ENCODE measurements at places on chromosomes 5 and 9.

DNA sequence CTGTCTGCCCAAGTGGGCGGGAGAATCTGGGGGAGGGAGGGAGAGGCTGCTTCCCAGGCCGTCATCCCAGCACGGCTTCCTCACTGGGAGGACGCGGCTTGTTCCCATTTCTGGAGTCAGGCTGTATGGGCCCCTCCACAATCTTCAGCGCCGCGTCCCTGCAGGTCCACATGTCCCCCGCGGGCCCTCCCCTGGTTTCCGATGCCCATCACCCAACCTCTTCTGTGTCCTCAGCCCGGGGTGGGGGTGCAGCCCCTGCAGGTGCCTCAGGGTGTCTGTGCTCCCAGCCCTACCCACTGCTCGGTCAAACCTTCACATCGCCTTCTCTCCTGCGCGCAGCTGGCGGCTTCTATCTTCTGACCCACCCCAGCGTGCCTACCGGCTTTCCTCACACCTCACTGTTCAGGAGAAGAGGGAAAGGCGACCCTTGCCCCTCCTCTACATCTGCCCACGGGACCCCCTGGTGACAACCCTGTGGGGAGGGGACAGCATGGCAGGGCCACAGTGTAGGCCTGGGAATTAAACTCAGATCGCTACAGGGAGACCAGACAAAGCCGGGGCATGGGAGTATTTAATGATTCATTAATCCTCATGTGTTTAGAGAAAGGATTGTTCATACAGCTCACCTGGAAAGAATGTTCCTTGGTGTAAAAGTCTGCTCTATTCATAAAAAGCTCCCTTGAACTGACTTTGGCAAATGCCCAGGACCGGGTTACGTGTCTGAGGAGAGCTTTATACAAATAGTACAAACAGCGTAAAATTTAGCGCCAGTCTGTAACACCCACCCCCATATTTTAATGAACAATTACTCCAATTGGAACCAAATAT lies 145.1 kb downstream of the IRX1 start:
- no peak for DNase-seq

GRCh38 chr5:146394486-146394885 lies 52.6 kb upstream of the TCERG1 start:
- DNase-seq = no peak

DNA sequence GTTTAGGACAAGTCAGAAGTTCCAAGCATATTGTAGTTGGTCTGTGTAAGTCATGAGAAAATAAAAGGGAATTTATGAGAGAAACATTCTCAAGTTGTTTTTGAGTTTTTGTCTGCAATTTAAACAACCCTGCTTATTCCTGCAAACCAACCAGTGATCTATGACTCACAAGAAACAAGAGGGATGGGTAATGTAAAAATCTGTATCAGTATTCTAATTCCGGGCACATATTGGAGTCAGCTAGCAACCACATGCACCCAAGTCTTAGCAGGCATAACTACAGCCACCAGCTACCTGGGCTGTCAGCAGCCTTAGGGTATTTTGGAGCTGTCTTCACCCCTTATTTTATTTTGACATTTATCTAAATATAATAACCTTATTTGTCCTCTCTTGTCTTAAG lies 128.7 kb upstream of the APC start:
- no peak for DNase-seq

GRCh38 chr9:91214867-91215266 lies 146.9 kb downstream of the AUH start:
- DNase-seq = no peak

GRCh38 chr9:15959663-15960062 lies 406.8 kb downstream of the CCDC171 start:
- no peak for DNase-seq

GRCh38 chr9:137295849-137296669 lies 6.0 kb downstream of the NRARP start:
- no peak for DNase-seq

GRCh38 chr9:90881648-90882047 lies 80.0 kb downstream of the SYK start:
- DNase-seq = no peak

- DNase-seq = no peak
Observed at GRCh38 chr5:173229966-173230689, 4.9 kb downstream of the NKX2-5 start.

DNA sequence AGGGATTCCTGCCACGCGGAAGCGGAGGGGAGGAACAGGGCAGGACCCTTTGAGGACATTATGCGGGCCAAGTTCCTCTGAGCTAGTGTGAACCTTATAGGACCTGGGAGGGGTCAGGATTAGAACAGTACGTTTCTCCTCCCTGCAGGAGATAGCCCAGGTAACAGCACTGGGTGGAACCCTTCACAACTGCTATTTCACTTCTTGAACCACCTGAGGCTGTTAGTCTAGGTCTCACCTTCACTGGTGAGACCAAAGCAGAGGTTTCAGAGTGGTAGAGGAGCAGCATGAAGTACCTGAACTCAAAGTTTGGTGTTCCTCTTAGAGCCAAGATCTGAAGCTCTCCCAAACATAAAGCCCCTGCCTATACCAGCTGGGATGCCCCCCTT lies 832 bp downstream of the EIF4EBP3 start:
- no peak for DNase-seq

DNA sequence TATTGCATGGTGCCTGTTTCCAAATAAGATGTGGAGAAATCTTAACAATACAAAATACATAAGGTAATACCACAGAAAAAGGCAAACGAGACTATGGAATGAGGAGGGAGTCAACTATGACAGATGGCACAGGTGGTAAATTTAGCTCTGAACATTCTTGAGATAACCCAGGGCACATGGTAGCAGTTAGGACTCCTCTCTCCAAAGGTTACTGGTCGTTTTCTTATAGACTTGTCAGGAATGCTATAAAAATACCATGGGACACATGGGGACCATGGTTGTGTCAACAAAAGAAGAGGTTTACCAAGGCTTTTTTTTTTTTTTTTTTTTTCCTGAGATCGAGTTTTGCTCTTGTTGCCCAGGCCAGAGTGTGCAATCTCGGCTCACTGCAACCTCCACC lies 209.4 kb upstream of the RFX3 start:
- no peak for DNase-seq

GRCh38 chr9:72013292-72013760 lies 47.1 kb downstream of the C9orf57 start:
- DNase-seq = no peak

- no peak for DNase-seq
Observed at GRCh38 chr5:149697001-149697400, 33.1 kb upstream of the PPARGC1B start.

DNA sequence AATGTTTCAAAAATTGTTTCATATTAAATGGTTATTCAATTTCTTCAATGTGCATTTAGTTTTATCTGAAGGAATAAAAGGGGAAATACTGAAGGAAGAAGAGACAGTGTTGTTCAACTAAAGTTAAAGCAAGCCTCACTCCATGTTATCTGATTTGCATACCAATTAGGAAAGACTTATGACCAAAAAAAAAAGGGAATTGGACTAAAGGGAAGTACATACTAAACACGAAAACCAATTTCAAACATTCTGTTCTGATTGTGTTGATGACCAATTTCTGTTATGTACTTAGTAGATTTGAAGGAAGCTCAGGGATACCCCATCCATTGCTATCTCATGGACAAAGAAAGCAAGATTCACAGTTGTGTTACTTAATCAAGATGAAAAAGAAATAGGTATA lies 4.9 kb upstream of the GAPT start:
- no peak for DNase-seq

DNA sequence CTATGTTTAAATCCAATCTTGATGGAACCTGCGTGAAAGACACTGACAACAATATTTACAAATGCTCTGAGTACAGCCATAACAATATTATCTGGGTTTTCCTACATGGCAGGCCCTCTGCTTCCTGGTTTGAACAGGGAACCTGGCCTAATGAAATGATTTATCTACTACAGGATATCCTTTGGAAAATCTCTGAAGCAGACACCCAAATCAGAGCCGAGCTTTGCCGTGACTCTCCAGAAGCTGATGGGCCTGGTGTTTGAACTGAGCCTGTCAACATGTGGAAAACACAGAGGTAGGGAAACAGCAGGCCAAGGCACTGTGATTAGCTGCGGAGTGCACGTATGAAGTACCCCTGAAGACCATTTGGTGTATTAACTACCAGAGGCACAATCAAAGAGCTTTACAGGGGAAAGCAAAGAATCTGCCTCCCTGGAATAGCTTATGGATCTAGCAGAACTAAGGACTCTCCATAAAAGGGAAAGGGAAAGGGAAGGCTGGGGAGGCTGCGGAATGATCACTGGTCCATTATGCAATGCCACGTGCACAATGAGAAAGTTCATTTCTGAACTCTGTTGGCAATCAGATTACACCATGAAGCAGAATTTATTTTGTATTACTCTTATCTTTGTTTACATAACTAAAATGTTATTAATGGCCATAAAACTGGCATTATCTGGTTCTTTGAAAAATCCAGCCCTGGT lies 321.9 kb downstream of the EBF1 start:
- no peak for DNase-seq

Measured in CD4-positive, alpha-beta T cell treated with Interleukin-6 at 100 ng/mL for 8 hours (primary cell).